ENCODE measurements at places on chromosomes 5 and 9.

DNA sequence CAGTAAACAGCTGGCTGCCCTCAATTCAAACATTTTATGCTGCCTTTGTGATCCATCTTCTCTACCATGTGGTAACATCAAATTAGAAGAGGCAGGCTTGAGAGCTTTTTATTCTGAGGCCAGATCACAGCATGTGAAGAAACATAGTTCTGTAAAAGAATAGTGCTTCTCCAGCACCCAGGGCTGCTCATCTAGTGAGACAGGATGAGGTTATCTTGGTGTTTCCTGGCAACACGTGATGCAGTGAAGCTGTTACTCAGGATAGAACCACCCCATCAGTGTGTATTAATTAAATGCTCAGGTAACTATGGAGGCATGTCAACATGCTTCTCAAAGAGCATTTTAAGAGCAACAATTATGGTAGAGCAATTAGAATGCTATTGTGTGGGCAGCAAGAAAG is 400.5 kb upstream of the ACO1 start:
- no peak for DNase-seq

DNA sequence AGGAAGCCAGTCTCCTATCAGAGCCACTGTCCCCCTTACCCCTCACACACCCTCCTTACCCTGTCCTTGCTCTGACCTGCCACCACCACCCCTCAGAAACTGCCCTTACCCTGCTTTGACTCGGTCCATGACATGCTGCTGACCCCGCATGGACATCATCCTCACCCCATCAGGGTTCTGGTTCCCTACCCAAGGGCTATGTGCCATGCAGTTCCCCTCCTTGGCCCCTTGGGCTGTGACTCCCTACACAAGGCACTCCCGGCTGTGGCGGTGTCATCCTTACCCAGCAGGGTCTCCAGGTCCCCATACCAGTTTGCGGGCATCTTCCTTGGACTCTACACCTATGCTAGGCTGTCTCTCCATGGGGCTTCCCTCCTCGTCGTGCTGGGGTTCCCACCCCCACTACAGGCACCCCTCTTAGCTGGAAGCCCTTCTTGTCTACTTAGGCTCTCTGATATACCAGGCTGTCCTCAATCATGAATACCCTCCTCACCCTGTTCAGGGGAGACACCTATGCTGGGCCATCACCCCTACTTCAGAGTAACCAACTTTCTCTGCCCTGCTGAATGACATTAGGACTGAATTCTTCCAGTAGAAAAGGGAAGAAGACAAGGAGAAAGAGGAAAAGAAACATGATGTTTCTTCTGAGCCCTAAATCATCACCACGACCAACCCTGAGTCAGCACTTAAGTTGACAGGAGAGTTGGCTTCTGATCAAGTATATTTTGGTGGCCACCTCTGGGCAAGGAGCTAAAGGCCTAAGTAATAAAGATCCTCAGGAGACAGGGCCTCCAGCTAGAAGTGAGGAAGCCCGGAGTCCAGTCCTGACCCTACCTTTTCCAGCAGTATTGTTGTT is 115.2 kb downstream of the GCNT1 start:
- no peak for DNase-seq

GRCh38 chr9:12681620-12682019 is 11.6 kb upstream of the TYRP1 start:
- no peak for DNase-seq

DNA sequence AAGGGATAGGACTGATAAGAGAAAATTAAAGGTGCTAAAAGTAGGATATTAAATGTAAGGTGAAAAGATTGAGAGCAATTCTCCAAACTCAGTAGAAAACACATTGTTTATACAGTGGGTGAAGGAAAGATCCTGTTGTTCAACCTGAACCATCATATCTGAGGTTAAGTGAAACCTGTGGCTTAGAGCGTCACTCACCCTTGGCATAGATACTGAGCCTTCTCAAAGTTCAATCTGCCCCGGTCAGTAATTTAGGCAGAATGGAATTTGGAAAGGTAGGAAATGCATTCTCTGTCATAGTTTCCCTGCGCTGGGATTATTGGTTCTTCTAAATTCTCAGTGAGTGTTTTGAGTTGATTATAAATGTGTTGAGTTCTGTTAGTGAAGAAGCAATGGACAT is 456.2 kb upstream of the NMUR2 start:
- no peak for DNase-seq

- no peak for DNase-seq
Observed at GRCh38 chr5:155082401-155082800, 68.8 kb downstream of the KIF4B start.

- no peak for DNase-seq
Observed at GRCh38 chr9:132011309-132011708, 68.4 kb downstream of the MED27 start.

DNA sequence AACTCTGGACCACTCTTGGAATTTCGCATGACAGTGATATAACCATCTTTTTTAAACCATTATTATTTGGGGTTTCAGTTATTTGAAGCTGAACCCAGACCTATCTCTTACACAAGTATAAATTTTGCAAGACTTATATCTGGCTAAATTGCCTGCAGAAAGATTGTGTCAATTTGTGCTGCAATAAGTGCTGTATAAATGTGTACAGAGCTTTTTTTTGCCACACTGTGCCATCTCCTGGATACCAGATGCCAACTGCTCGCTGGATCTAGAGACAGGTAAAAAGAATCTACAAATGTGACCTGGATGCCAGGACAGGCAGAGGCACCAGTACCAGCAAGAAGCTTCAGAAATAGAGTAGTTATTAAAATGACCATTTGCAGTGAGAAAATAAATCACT is 25.9 kb upstream of the TTC39B start:
- no peak for DNase-seq

DNA sequence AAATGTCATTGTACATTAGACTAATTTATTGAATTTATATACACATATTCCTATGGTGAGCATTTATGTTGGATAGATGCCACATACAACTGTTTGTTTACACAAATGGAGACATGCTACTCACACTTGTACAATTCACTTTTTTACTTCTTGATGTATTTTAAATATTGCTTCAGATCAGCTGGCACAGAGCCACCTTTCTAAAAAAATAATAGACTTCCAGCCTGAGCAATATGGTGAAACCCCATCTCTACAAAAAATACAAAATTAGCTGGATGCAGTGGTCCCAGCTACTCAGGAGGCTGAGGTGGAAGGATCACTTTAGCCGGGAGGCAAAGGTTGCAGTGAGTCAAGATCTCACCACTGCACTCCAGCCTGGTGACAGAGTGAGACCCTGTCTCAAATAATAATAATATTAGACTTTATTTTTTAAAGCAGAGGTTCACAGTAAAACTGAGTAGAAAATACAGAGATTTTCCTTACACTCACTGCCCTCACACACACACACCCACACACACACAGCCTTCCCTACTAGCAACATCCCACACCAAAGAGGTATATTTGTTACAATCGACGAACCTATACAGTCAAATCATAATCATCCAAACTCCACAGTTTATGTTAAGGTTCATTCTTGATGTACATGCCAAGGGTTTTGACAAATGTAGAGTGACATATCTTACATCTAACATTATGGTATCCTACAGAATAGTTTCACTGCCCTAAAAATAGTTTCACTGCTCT is 16.5 kb upstream of the ADRB2 start:
- no peak for DNase-seq

DNA sequence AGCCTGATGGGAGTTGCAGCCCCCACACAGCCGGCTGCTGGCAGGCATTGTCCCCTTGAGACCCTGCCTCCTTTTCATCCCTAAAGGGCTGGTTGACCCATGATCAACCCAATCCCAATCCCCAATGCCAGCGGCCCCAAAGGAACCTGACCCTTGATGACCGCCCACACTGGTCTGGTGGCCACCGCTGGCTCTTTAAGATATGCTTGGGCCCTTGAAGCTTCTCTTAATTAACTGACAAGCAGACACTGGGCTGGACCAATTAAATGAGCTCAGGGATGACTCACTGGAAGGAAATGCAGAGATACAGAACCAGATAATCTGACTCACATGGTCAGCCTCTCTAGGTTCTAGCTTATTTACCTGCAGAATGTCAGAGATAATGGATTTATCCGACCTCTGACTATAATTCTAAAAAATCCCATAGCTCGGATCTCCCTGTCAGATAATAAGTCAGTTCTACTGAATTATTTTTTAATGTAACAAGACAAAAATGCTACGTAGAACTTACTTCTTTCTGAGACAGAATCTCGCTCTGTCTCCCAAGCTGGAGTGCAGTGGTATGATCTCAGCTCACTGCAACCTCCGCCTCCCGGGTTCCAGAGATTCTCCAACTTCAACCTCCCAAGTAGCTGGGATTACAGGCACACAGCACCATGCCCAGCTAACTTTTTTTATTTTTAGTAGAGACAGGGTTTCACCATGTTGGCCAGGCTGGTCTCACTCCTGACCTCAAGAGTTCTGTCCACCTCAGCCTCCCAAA is 11.1 kb upstream of the MLANA start:
- DNase-seq, result no peak

DNA sequence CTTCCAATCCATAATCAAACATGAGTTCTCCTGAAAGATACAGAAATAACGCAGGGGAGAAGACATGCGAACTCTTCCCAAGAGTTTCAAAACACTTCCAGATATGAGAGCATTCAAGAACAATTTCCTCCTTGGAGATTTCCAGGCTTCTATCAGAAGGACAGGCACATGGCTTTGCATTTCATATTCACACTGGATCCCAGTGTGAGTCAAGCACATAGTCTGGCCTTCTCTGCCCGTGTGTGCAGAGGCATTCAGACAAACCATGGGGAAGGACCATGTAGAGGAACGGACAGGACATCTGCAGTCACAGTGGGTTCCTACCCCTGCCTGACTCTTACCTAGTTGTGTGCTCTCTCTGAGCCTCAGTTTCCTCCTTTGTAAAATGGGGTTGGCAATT is 384.5 kb downstream of the NTRK2 start:
- no peak for DNase-seq

GRCh38 chr9:110011628-110012320 is 196.2 kb downstream of the C9orf152 start:
- no peak for DNase-seq

- DNase-seq, result no peak
Observed at GRCh38 chr5:111563031-111563822, 50.9 kb upstream of the STARD4 start.

DNA sequence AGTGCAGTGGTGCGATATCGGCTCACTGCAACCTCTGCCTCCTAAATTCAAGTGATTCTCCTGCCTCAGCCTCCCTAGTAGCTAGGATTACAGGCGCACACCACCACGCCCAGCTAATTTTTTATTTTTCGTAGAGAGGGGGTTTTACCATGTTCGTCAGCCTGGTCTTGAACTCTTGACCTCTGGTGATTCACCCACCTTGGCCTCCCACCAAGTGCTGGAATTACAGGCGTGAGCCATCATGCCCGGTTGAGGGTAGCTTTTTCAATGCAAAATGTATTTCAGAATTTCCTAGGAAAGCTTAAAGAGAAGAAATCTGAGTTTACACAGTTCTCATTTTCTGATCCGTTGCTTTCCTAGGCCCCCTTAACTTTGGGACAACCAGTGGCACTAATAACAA is 15.7 kb downstream of the BDP1 start:
- no peak for DNase-seq

- peak; percentile 50 for DNase-seq
Observed at GRCh38 chr5:109281136-109281690, 128.6 kb downstream of the PJA2 start.

DNA sequence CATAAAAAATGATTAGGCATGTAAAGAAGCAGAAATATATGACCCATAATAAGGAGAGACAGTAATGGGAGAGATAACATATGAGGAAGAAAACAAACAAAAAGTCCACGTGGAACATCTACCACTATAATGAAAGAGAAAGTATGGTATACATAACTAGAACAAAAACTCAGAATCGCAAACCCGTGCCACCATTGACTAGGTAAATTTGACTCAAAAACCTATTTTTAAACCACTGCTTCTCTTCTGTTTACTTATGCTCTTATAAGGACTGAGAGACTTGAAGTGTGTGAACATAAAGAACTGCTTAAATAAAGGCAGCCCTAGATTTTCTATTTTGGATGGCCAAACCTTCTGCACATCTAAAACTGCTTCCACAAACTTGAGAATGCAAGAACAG is 330.7 kb downstream of the CAAP1 start:
- no peak for DNase-seq

DNA sequence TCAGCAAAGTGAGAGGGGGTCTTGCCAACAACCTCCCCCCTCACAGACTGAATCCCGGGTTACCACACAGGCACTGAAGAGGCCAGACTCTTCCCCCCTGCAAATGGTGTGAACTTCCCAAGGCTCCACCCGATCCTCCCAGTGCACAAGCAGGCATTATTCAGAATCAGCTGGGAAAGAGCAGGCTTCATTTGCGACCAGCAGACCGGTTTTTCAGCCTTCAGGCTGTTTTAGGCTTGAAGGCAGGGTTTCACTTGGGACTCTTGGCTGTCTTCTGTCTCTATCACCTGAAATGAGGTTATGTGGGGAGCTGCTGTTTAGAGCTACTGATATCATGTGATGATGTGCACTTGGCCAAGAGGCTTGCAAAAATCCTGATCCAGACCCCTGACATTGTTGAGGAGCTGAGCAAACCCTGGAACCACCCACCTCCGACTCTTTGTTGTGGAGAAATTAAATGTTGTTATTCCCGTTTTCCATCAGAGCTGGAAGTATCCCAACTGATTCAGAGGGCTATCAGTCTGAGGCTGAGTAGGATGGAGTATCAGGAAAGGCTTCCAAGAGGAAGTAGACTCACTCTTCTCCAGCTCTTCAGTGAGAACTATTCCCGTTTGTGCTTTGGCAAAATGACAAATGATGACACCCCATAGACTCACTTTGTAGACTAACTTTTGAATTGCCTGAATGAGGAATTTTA is 63.3 kb upstream of the ZFR start:
- DNase-seq, result no peak

DNA sequence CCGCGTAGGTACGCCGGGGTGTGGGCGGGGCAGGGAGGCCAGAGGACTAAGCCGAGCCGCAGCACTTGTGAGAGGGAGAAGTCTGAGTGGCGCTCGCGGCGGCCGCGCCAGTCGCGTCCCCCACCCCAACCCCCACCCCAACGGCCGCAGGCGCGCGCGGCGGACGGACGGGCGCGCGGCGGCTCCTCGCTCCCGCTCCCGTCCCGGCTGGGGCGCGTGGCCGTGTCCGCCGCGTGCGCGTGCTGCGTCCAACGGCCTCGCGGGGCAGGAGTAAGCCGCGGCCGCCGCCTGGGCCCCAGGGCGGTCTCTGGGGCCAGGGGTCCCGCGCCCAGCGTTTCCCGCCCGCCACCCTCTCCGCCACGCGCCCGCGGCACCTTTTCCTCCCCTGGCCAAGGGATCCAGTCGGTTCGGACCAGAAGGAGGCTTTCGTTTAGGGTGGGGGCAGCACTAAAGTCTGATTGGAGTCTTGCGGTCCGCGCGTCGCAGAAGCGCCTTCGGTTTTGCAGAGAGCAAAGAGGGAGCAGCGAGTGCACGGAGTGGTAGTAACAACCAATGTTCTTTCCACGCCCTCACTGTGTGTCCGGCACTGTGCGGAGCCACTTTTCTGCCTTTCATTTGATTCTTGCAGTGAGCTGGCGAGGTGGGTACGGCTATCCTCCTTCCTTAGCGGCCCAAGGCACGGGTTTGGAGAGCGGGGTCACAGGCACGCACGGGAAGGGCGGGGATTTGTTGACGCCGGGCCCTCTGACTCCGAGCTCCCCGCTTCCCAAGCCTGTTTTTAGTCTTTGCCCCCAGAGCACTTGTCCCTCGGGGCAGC is 483 bp downstream of the G3BP1 start:
- no peak for DNase-seq

GRCh38 chr5:38556088-38556598 is 303 bp downstream of the LIFR start:
- DNase-seq, result no peak
